Urinary bladder (tissue), 4 donors: ENCODE measurements at places on chromosomes 7 and 10.

DNA sequence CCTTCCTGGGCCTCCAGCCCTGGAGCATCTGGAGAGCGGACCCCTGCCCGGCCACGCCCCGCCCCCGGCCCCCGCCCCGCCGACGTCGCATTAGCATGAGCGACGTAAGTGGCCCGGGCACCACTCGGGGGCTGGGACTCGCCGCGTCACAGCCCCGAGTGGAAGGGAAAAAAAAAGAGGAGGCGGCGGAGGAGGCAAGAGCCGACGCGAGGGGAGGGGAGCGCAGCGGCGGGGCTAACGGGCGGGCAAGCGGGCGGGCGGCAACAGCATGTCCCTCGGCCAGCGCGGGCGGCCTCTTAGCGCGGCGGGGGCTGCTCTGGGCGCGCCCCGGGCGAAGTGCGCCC lies at the start of gene SLC18A3:
TSS of gene SLC18A3 (plus strand) at position 197 of the 344 bp plus-strand sequence. CDS start 431 bp downstream, outside the sequence.
- DNase-seq: no peak

- DNase-seq: no peak
These were observed 1.5 kb upstream of the HECW1 start for GRCh38 chr7:43110791-43111535.

DNA sequence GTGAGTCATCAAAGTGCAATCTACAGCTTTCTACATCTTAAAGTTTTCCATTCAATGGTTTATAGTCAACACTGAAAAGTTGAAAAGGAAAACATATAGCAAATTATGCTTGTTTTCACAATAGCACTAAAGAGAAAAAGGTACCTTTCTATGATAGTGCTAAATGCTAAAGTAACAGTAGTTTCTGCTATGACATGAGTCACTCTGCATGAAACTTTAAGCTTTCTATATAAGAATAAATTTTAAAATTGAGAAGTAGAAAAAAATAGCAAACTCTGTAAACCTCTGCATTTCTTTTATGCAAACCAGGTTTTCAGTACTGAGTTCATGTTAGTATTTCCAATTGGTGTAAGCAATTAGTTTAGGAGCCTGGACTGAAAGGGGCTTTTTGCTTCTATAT lies 31.2 kb upstream of the TMEM168 start:
- no peak for DNase-seq

GRCh38 chr10:33150889-33151288 lies 183.6 kb downstream of the NRP1 start:
- no peak for DNase-seq

GRCh38 chr10:83801983-83802382 lies 337.3 kb upstream of the GHITM start:
- DNase-seq: no peak

GRCh38 chr10:4781955-4782354 lies 44.1 kb upstream of the AKR1E2 start:
- no peak for DNase-seq
